Bone marrow (tissue), 2 donors: ENCODE measurements at places on chromosomes 3 and 15.

DNA sequence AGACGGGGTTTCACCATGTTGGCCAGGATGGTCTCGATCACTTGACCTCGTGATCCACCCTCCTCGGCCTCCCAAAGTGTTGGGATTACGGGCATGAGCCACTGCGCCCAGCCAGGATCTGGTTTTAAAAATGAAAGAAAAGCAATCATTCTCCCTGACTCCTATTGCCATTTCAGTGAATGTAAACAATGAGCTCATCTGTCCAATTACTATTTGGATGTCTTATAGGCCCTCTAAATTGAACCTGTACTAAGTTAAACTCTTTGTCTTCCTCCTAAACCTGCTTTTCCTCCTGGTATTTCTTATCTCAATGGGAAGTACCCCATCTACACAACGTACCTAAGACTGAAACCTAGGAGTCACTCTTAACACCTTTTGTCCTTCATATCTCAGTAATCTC is 23.7 kb downstream of the PCYT1A start:
- no peak for DNase-seq

- no peak for DNase-seq
These were observed 20.0 kb upstream of the SLCO2A1 start for GRCh38 chr3:134049676-134050075.

DNA sequence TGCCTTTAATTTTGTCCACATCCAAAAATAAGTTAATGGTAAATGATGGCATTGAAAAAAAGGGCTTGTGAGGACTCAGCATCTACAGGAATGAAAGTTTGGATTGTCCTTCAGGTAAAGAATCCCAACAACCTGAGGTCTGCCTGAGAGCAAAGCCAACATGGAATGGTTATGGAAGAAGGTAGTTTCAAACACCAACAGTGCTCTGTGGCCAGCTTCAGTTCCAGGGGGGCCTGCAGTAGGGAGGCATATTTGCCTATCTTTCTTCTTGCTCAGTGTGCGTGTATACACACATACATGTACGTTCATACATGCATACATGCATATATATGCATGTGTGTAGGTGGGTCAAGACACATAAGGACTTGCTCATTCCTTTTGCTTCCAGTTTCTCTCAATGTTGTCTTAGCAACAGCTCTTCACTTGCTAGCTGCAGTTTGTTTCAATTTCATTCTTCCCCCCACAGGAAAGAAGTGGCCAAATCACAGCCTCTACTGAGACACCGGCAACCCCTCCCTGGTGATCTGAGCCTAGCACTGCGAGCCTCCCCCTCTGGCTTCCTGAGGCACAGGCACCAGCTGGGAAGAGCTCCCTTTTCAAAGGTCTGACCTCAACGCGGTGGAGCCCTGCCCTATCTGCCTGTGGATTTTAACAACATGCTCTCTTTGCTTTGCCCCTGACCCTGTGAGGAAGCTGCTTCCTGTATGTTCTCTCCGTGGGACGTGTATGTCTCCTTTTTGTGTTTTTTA is 146.2 kb downstream of the KLF13 start:
- DNase-seq = no peak

GRCh38 chr15:39230908-39231285 is 350.0 kb upstream of the THBS1 start:
- no peak for DNase-seq

DNA sequence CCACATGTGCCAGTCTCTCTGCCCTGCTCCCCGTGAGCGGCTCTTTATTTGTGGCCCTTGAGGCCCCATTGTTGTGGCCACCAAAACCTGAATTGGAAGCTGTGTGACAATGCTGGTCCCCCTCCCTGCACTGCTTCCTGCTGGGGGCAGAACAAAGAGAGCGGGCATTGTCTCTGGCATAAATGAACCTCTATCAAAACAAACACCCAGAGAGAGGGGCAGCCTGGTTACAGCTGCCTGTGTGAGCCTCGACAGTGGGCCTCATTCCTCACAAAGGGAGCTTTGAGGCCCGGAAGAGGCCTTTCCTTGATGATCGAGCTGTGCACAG is 152.9 kb downstream of the IGF1R start:
- DNase-seq = no peak

- no peak for DNase-seq
These were observed 8.3 kb upstream of the ROPN1B start for GRCh38 chr3:125960456-125961288.

- no peak for DNase-seq
These were observed 3.9 kb downstream of the ABHD6 start for GRCh38 chr3:58241306-58242044.

DNA sequence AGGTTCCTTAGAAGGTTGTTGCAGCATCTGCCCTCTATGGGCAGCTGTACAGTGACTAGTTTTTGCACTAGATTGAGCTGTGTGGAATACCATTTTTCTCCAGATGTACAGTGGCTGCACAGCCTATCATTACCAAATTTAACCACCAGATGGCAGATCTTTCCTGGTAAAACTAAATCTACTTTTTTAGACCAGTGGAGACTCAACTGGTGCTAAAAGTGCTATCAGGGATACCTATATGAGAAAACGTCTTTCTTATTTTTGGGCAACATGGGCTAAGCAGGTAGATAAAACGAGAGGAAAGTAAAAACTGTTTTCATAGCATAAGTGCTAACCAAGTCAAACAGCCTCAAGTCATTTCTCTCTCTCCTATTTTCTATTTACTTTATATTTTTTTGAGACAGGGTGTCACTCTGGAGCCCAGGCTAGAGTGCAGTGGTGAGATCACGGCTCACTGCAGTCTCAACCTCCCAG is 21.2 kb downstream of the IGSF10 start:
- DNase-seq = peak; percentile 74

DNA sequence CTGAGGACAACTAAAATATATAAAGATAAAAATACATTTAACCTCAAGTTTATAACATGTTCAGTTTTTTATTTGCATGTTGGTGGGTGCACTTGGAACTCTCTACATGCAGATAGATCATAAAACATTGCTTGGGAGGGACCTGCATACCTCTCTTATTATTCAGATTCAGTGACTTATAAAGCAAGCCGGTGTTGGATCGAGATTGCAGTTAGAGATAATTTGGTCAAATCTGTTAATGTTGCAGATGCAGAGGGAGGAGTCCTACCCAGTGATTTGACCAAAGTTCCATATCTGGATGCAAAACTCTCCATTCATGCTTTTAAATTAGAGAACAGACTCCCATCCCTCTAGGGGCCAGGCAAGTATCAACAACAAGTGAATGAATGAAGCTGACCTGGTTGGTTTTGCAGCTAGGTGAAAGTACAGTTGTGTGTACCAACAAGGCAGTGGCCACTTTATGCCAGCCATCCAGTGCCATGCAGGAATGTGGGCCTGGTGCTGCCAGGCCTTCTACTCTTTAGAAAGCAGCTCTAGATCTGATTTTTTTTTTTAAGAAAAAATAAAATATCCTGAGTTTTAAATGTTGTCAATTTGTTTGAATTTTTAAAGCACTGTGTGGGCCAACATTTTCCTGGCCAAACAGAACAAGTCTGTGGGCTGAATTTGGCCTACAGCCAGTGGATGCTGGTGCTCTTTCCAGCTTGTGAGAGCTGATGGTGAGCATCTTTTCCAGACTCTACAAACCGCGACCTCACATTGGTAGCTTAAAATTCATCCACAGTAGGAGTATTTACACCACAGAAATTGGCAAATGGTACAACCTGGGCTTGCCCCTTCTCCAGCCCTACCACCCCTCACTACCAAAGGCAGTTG is 12.3 kb downstream of the CDIN1 start:
- no peak for DNase-seq

- peak; percentile 93 for DNase-seq
These were observed 375.9 kb downstream of the MCTP2 start for GRCh38 chr15:94607176-94607654.

GRCh38 chr3:187765342-187765741 is 20.1 kb upstream of the BCL6 start:
- no peak for DNase-seq

DNA sequence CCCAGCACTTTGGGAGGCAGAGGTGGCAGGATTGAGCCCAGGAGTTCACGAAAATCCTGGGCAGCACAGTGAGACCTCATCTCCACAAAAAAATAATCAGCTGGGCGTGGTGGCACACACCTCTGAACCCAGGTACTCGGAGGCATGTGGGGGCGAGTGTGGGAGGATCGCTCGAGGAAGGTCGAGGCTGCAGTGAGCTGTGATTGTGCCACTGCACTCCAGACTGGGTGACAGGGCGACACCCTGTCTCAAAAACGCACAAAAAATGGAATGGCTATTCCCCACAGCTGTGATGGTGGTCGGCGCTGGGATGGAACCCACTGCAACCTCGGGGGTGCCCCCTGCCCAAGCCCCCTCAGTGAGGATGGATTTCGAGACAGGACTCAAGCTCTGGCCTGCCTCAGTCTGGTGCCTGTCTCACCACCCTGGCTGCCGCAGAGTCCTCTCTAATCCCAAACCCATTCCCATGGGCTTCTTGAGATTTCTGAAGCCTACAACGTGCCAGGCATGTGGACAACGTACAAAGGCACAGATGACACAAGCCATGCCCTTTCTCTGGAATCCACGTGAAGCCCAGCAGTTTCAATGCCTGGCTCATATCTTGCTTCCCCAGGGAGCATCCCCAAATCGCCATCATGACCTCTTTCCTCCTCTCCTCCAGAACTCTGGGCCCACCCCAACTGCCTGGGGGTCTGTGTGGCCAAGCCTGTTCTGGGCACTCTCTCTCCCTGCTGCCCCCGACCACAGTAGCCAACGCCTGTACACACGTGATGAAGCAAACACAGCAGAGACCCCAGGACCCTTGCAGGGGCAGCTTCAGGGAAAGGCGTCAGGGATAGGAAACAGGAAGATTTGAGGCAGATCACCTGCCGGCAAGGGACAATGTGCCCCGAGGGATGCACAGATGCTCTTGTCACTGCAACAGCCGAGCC is 32.4 kb downstream of the ADAMTS17 start:
- DNase-seq = no peak

DNA sequence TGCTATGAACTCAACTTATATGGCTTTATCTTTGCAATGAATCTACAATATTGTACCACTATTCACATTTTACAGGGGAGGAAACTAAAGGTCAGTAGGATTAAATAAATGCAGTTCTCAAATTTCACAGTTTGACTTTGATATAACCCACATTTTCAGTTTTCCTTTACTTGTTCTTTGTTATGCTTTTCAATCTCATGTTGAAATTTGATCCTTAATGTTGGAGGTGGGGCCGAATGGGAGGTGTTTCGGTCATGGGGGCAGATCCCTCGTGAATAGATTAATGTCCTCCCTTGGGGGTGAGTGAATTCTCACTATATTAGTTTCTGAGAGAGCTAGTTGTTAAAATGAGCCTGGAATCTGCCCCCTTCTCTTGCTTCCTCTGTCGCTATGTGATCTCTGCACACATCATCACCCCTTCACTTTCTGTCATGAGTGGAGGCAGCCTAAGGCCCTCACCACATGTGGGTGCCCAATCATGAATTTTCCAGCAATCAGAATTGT is 44.7 kb downstream of the CD200 start:
- no peak for DNase-seq

GRCh38 chr15:93848490-93848889 is 382.9 kb upstream of the MCTP2 start:
- no peak for DNase-seq

DNA sequence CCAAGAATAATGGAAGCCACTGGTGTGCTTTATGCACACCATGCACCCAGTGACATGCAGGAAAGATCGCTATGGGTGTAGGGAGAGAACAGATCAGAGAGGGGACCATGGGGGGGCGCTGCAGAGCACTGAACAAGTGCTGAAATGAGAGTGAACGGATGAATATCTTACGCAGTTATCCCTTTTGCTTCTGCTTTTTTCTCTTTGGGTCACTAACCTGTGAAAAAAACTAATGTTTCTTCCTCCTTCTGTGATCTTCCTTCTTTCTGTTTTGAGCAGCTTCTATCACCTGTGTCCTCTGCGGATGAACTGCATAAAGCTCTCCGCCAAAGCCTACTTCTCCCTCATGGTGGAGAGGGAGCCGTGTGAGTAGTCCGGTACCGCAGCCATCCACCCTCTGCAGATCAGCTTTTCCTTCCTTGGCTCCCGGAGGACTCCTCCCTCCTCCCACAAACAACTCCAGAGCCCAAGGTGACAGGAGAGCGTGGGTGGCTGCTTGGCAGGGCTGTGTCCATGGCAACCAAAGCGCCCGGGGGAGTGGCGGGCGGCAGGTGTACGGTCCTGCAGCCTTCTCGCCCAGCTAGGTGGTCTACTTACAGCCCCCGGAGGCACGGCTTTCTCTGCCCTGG is 106.2 kb downstream of the DGKG start:
- no peak for DNase-seq

GRCh38 chr15:44084171-44084570 is 110.9 kb downstream of the FRMD5 start:
- DNase-seq = no peak

DNA sequence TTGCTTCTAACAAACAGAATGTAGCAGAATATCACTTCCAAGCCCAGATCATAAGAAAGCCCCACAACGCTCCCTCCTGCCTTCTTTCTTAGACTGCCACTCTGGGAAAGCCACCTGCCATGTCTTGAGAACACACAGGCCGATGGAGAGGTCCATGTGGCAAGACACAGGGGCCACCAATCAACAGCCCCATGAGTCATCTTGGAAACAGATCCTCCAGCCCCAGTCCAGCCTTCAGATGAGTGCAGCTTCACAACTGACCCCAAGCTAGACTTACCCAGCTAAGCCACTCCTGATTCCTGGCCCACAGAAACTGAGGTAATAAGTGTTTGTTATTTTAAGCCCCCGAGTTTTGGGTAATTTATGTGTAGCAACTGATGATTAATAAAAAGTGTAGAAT is 39.7 kb downstream of the PTH1R start:
- DNase-seq = no peak

DNA sequence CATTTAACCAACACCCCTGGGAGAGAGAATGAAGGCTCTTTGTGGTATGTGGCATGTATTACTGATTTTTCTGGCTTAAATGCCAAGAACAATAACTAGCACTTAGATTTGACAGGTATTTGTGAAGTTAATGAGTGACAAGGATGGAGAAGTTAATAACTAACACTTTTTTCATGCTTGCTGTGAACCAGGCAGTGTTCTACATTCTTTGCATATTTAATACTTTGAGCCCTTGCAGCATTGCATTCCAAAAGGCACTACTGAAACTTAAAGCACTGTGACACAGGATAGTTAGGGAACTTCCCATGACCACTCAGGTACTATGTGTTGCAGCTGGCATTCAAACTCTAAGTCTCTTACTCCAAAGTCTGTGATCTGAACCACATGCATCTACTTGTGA is 650.6 kb downstream of the ZPLD1 start:
- DNase-seq = no peak

GRCh38 chr3:160400030-160400701 is 716 bp downstream of the SMC4 start:
- DNase-seq = no peak

GRCh38 chr3:24773798-24774197 is 279.1 kb upstream of the THRB start:
- no peak for DNase-seq

- no peak for DNase-seq
These were observed 2.2 kb downstream of the ZIC1 start for GRCh38 chr3:147411238-147411814.

GRCh38 chr15:73303636-73304035 is 65.1 kb downstream of the HCN4 start:
- no peak for DNase-seq
